ENCODE measurements at places on chromosomes 2 and 18.

GRCh38 chr2:211331736-211332135 lies 775.3 kb downstream of the CPS1 start:
- DNase-seq = no peak

GRCh38 chr2:100577777-100578176 lies 15.0 kb downstream of the PDCL3 start:
- DNase-seq = no peak

DNA sequence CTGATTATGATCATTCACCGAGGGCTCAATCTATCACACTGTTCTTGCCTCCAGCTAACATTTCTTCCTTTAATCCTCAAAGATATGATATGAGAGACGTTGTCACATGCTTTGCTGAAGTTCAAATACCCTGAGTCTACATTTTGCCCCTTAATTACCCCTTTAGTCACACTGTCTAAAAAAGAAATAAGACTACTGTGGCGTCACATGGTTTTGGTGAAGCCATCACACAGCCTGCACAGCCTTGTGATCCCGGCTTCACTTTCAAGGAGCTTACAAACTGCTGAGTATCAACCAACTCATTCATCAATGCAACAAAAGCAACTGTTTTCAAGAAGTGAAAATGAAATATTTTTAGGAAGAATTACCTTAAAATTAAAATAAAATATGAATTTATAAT lies 31.9 kb upstream of the SOCS6 start:
- no peak for DNase-seq

GRCh38 chr2:2530334-2530733 lies 199.3 kb upstream of the MYT1L start:
- DNase-seq = no peak

- no peak for DNase-seq
Observed at GRCh38 chr18:39053571-39053970, 1488.0 kb upstream of the CELF4 start.

DNA sequence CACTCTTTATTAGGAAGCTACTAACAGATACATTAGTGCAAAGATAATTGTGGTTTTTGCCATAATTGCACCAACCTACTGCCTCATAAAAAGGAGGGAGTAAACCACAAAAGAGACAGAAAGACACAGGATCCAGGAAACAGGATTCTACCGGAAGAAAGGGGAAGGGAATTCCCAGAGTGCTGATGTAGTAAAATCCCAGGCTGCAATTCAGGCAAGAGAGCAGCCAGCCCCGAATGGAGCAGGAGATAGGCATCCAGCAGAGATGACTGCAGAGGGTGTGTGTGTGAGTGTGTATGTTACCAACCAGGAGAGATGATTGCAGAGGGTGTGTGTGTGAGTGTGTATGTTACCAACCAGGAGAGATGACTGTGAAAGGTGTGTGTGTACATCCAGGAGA lies 84.4 kb downstream of the KCNS3 start:
- no peak for DNase-seq

DNA sequence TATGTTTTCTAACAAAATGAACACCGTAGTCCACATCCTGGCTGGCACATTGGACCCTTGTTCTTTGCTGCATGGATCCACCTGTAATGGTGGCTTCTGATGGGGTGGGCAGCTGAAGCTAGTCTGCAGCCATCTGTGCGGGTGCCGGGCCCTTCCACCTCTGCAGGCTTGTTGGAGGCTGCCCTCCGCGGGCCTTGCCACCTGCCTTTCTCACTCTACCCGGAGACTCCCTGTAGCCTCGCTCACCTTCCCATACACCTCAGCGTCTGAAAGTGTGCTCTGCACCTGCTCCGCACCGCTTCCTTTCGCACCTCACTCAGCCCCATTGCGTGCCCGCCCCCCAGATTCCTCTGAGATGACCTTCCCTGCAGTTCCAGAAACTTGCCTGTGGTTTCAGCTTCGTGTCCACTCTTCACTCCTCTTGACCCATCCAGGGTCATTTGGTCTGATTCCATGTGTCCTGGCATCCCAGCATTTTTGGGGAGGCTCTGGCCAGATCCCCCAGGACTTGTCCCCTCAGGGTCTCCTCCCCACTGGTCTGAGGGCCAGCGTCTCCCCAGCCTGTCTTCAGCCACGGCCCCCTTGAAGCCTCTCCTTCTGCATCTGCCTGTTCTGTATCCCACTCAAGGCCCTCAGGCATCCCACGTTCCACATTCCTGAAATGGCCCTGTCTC lies 18.2 kb downstream of the ATG4B start:
- DNase-seq = no peak

GRCh38 chr18:3263132-3263700 lies 1.3 kb downstream of the MYL12B start:
- DNase-seq = no peak

Data from stimulated activated CD4-positive, alpha-beta T cell treated with anti-CD3 and anti-CD28 coated beads, Interleukin-12 subunit alpha, Interleukin-12 subunit beta, amount 100 ng/mL, for 24 hours (primary cell).